NCI-H2029 (cell line): ENCODE measurements at places on chromosomes 13 and 19.
A peak's percentile ranks its signal among the peaks of the same experiment; 100 is the strongest.

- DNase-seq = no peak
These were observed 11.2 kb upstream of the ZNF681 start for GRCh38 chr19:23769691-23770468.

DNA sequence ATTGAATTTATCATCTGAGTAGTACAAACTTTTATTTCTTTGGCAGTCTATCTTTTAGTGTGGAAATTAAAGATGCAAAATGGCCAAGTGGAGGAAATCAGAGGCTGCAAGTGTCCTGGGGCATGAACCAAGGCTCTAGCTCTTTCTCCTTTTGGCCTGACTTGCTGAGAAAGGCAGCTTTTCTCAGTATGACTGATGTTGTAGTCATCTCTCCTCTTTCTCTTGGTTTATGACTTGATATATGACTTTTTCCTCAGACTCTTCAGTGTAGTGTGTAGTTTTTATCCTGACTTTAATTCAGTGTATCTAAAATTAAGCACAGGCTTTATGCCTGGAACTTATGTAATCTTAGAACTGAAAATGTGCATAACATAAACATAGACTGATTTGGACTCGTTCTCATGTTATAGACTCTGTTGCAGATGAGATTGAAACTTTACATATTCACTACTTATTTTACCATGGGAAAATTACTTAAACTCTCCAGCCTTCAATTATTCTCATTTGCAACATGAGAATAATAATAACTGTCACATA lies 65.7 kb downstream of the SLITRK5 start:
- DNase-seq = no peak

- no peak for DNase-seq
These were observed 38.2 kb upstream of the NPAS1 start for GRCh38 chr19:46981286-46981945.

DNA sequence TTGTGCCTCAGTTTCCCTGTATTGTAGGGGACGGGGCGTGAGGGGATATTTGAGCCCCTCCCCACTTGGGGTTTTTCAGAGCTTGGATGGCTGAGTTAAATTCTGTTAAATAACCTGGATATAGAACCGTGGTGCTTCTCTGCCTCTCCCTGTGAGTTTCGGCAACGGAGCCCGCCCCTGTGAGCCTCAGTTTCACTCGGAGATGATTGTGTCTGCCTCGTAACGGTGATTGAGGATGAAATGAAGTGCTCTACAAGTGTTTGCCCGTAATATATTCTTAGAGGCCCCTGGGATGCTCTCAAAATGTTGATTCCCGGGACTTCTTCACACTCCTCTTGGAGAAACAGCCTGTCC lies 509 bp downstream of the KXD1 start:
- DNase-seq = no peak

DNA sequence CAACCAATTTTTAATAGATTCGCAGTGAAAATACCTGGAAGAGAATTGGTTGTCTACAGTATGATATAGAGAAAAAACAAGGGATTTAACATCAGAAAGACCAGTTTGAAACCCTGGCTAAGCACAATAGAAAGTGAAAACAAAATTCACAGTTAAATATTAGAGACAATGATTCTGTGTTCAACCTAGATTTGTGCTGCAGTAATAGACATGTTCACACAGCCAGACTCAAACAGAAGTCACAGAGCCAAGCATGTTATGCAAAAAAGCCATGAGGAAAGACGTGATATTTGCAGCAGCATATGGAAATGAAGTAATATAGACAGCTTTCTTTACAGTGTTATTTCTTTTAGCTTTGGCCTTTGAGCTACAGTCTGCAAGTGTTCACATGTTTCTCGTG lies 48.1 kb downstream of the SCEL start:
- DNase-seq = no peak

- DNase-seq = no peak
These were observed 14.2 kb downstream of the OR7A17 start for GRCh38 chr19:14871619-14872230.

DNA sequence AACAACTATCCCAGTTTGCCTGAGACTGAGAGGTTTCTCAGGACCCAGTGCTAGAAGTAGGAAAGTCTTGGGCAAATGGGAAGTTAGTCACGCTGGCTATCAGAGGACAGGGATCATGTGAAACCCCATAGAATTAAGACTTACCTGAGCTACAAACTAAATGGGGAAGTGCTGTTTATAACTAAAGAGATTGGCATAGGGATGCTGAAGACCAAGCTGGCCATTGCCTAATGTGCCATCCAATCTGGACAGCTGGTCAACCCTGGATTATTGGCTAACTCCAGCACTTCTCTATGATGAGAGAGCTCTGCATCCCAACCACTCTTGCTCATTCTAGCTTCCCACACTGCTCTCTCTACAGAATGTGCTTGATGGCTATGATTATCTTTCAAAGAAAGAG lies 216.1 kb downstream of the TDRD3 start:
- DNase-seq = no peak

DNA sequence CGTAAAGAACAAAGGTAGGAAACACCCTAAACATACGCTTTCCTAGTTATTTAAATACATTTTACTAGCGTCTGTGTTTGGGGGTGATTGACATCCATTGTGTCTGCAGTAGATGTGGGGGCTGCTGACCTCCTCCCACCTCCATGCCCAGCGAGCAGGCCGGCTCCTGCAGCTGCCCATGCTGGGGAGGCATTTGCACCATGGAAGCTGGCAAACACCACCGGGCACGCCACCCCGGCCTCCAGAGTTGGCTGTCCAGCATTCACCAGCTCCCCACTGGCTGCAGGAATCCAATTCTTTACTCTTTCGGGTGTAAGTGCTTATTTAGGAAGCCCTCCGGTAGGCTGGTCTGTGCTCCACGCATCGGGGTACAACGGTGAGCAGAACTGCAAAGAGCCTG lies 115.4 kb upstream of the USP29 start:
- DNase-seq = no peak

DNA sequence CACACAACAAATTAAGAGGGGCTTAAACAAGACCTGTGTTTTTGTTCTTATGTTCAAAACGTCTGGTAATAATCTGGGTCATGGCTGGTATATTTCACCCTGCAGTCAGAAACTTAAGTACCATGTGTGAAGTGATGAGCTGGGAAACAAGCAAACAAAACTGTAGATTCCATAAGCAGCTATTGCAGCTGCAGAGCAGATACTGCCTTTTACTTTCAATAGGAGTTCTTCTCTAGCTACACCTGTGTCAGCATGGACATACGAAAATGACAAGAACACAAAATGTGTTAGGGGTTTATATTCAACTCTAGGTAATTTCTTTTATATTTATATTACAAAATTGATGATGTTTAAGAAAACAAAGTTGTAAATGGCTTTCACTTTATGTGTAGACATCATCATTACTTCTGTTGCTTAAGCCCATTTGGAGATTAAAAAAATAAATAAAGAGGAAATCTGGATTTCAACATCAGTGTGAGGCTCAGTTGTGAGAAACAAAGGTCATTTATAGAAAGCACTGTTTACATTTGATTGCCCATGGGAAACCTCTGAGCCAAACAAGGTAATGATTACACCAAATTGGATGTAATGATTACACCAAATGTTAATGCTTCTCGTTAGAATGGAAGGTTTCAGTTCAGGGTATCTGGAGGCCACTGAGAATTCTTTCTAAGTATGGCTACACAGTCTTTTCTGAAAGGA lies 451.0 kb upstream of the SLC10A2 start:
- DNase-seq = no peak

- no peak for DNase-seq
These were observed 9.7 kb upstream of the LENG8 start for GRCh38 chr19:54439174-54439851.

DNA sequence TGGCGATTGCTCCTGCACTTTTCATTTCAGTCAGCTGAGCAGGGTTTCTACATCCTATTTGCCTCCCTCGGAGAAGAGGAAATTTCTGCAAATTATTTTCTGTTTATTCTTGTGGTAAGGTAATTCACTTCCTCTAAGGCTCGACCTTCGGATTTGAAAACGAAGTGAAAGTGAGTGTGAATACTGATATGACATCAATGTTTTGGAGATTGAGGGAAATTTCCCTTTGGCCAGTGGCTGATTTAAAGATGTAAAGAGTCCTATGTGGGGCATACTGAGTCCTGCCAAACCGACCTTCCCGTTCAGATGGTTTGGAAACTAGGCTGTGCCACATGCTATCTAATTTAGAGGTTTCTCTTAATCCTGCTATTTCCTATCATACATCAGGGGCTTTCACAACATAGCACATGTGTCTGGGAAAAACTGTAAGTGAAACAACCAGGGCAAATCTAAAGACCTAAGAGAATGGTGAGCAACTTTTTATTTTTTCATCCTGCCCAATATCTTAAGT lies 112.3 kb downstream of the POSTN start:
- no peak for DNase-seq

GRCh38 chr13:107590556-107590955 lies 624.8 kb downstream of the LIG4 start:
- peak; percentile 16 for DNase-seq

- peak; percentile 73 for DNase-seq
These were observed 19.3 kb downstream of the GADD45B start for GRCh38 chr19:2495130-2495641.

DNA sequence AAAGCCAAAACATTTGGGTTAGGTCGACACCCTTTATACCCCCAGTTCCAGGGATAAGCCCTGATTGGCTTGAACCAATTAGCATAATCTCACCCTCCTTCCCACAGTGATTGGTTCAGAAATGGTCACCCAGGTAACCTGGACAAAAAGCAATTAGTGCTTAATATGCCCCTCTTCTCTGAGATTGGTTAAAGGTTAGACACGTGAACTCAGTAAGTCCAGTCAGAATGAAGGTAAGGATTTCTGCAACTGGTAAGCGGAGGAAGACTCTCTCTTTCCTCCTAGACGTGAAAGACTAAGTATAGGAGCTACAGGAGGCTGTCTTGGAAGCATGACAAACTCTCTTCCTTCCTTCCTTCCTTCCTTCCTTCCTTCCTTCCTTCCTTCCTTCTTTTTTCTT lies 1.3 kb upstream of the PNMA8C start:
- DNase-seq = no peak

DNA sequence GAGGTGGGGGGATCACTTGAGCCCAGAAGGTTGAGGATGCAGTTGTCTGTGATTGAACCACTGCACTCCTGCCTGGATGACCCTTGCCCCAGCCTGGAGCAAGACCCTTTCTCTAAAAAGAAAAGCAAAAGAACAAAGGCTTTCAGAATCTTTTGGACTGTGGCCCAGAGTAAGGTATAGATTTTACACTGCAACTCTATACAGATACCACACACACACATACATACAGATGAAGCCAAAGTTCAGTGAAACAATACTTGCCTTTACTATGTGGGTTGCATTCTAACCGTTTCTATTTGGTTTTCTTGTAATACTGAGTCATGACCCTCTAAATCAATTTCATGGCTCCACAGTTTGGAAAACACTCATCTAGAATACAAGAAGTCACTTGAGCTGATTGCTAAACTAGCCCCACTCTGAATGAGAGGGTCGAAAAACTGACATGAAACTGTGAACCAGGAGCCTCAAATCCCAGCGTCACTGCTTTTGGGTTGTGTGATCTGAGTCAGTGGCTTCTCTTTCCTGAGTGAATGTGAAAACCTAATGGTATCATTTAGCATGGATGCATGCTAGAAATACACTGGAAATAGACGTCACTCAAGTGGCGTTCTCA lies 756.1 kb downstream of the UQCRFS1 start:
- no peak for DNase-seq

- no peak for DNase-seq
These were observed 362.5 kb downstream of the TDRD3 start for GRCh38 chr13:60759499-60759898.

DNA sequence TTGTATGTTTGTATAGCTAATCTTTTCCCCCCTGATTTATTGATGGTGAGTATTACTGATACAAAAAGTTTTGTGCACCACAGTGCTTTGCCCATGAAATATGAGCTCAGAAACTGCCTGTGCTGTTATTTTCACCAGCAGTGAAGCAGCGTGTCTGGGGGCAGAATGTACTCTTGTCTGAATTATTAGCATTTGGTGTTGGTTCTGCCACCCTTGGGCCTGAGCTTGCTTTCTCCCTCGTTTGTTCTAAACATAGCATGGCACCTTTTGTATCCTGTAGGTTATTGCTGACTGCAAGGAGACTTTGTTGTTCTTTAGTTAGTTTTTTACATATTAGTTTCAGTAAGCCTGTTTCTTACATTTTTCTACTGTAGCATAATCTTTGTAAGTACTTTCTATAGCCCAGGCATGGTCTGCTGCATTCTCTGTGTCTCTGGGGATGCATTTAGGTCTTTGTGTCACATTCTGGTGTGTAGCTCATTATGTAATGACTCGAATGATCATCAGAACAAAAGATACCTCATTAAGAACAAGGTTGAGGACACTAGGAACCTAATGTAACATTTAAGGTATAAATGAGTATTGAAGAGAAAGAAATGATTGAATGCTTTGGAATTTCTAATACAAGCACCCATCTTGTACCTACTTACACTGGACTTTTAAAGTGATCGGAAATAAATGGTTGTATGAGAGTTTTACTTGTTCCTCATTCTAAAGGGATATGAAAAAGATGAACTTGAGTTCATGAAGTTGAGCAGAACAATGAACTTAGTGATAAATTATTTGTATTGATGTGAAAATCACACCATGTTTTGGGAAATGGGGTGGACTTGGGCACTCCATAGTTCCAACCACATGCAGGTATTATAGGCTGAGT lies 50.3 kb upstream of the GPI start:
- DNase-seq = no peak

- no peak for DNase-seq
These were observed 14.1 kb downstream of the CARM1 start for GRCh38 chr19:10885201-10886169.

DNA sequence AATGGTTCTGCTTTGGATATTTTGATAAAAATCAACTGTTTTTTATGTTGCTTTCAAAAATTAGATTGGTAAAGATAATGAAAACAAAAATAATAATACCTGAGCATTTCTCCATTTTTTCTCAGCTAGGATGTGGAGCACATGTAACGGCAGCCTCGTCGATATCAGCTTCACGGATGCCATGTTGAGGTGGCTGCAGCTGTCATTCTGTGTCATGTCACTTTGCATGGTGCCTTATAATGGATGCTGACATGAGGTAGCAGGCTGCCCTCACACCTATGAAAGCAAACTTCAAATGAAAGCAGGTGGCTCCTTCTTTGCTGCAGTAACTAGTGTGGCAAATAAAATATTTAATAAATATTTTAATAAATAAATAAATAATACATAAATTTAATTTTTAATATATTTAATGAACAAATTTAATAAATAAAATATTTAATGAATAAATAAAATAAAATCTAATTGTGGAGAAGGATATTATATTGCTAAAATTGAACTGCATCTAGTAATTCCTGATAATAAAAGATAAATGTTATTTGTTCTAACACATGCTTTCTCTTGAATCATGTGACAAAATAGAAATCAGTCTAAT lies 955.7 kb upstream of the SLC10A2 start:
- DNase-seq = no peak

DNA sequence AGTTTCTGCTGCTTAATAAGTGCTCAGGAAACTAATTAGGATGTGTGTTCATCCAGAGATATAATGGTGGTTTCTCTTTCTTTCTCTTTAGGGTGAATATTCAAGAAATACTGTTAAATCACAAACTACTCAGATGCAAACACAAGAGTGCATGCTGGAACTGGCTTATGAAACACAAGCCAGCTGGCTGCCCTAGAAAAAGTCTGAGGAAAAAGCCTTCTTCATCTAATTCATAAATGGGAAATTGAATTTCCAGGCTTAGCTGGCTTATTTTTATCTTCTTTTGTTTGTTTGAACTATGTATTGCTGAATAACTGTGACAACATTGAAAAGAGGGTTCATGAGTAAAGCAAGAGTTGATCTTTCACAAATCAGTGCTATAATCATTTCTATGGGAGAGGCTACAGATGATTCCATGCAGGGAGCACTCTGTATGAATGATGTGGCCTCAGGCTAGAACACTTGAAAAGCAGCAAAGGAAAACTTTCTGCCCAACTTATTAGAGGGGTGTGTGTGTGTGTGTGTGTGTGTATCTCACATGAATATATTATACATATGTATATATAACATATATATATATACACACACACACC lies 69.8 kb upstream of the SCEL start:
- no peak for DNase-seq
